ENCODE measurements at places on chromosomes 11 and 22.

- DNase-seq = no peak
Observed at GRCh38 chr11:57713835-57714234, 1.4 kb downstream of the TMX2 start.

DNA sequence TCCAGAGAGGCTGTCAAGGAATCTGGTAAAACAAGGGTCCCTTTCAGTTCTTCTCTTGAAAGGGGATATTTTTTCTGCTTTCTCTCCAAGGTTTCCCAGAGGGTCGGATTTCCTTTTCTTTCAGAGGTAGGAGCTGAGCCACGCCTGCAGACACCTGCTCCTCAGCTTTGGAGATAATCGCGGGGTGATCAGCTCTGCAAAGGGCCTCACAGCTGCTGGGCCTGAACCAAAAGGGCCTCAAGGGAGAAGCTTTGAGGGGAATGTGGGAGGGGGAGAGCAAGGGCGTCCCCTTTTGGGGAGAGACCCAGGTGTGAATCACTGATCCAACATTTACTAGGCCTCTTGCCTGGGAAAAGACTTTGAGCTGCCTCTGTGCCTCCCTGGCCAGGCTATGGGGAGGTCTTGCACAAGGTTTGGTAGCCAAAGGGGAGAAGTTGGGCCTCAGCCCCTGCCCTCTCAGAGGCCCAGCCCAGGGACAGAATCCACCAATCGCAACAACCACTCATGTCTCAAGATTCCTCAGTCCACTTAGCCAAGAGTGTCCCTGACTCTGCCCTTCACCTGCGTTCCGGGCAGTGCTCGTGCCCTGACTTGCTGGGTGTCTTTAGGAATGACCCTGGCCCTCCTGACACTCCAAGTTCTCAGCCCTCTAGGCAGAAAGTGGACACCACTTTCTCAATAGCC, 14.0 kb upstream of the TP53I11 start:
- no peak for DNase-seq

- no peak for DNase-seq
Observed at GRCh38 chr11:94856443-94856842, 88.3 kb downstream of the AMOTL1 start.

DNA sequence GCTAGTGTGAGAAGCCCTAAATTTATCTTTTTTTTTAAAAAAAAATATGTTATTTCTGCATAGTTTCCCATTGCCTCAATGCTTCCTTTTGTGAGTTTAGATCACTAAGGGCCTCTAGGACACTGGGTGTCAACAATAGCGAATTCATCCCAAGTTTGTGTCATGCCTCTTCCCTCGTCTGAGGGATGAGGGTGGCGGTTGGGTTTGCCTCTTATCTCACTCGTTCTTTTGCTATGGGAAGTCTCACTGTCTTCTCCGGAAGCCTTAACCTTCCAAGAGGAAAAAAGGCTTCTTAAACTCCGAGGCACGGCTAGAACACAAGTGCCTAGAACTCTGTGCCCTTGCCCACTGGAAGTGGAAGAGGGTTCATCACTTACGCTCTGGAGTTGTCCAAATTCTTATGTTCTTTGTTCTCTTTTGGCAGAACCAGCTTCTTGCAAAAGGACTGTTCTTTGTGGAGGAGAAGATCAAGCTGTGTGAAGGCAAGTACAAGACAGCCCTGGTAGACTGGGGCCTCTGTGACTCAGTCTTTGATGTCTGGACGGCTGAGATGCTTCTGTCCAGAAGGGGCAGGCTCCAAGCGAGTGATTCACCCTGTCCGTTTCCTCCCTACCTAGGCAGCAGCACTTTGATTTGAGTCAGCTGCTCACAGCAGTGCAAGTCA, 78.5 kb downstream of the TRAF6 start:
- peak; percentile 94 for DNase-seq

- no peak for DNase-seq
Observed at GRCh38 chr11:116122697-116123472, 618.7 kb upstream of the CADM1 start.

DNA sequence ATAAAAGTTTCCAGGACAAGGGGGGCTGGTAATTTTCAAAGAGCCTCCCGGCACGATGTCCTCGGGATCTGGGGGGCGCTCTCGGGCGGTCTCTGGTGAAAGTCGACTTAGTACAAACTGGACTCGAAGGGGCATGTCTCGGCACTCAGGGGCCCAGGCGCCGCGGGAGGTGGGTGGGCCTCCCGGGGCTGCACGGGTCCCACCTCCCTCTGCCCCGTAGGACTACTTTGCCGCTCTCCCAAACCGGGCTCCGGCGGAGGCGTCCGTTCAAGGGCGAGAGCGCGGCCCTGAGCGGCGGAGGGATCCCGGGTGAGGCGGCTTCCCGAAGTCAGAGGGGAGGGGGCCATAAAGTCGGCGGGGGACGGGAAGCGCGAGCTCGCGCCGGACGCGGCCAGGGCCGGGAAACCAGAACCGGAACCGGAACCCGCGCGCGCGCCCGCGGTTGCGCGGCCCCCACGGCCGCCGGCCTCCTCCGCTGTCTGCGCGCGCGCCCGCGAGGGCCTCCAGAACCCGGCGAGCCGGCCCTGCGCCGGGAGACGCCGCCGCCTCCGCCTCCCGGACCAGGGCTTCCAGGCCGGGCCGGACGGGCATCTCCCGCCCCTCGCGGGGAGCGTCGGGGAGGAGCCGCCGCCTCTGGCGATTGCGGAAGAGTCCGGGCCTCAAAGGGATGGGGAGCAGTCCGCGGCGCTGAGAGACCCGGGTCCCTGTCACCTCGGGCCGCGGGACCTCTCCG, at the start of gene ARHGEF12:
ARHGEF12 (plus strand) TSS at position 506 of the 733 bp plus-strand sequence. CDS start 831 bp downstream, outside the sequence.
- peak; percentile 97 for DNase-seq

GRCh38 chr11:127601578-127601977, 601.0 kb upstream of the KIRREL3 start:
- no peak for DNase-seq

DNA sequence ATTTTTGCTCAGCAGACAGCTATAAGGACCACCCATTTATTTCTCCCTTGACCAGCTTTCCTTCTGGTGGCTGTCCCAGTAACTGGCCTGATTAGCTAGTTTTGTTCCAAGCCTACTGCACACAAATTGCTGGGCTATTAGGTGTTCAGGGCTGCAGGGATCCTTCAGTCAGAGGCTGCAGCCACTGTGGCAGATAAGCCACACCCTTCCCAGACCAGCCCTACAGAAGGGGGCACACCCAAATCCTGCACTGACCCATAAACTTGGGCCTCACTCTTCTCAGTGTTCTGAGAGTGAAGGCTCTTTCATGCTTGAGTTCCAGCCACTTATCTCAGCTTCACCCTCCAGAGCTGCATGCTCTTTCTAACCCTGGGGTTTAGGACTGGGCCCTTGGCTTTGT, 200.0 kb downstream of the AASDHPPT start:
- DNase-seq = no peak

DNA sequence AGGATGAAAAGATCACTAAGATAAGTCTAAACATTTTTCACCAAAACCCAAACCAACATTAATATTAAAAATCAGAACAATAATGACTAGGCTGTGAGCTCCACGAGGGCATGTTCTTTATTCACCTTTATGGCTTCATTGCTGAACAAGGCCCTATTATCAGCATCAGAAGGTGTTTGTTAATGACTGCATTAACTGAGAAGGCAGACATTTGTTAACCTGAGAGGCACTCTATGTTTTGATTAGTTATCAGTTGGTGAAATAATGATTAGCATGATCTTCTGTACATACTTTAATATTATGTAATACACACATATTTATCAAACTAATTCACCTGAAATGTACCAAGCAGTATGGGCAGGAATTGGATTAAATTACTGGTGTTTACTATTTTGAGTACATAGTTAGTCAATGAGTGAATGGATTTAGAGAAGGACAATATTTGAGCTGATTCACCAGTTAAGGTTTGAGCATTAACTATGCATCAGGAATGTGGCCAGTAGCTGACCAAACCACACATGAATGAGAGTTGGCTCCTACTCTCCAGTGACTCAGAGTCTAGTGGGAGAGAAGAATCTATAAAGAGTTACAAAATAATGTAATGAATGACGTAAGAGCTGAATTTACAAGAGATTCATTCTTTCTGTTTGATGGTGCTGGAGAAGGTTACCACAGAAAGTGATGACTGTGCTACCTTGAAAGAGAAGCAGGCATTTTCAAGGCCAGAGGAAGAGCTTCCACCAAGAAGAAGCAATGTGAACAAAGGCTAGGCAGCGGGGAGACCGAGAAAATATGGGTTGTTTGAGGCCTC, 6.7 kb downstream of the IL18 start:
- DNase-seq = peak; percentile 98

GRCh38 chr11:133156986-133157745, 375.1 kb downstream of the OPCML start:
- DNase-seq = no peak

DNA sequence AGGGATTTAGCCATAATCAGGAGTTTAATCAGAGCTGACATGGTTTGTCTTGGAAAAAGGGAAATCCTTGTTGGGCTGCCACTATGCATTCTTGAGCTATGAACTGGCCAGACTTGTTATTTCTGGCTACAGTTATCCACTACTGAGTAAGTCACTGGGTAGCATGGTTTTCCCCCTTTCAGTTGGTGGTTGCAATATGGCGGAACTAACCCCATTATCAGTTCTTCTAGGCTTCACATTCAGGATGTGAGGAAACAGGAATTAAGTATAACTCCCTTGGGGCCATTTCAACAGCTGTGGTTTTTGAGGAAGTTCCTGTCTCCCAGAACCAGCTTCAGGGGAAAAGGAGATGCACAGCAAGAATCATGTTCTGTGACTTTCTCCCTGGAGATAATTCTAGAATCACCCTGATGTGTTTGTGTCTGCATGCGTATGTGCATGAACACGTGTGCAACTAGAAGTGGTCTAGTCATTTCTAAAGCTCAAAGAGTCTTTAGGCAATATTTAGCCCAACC, 103.0 kb upstream of the CD44 start:
- DNase-seq = peak; percentile 98

DNA sequence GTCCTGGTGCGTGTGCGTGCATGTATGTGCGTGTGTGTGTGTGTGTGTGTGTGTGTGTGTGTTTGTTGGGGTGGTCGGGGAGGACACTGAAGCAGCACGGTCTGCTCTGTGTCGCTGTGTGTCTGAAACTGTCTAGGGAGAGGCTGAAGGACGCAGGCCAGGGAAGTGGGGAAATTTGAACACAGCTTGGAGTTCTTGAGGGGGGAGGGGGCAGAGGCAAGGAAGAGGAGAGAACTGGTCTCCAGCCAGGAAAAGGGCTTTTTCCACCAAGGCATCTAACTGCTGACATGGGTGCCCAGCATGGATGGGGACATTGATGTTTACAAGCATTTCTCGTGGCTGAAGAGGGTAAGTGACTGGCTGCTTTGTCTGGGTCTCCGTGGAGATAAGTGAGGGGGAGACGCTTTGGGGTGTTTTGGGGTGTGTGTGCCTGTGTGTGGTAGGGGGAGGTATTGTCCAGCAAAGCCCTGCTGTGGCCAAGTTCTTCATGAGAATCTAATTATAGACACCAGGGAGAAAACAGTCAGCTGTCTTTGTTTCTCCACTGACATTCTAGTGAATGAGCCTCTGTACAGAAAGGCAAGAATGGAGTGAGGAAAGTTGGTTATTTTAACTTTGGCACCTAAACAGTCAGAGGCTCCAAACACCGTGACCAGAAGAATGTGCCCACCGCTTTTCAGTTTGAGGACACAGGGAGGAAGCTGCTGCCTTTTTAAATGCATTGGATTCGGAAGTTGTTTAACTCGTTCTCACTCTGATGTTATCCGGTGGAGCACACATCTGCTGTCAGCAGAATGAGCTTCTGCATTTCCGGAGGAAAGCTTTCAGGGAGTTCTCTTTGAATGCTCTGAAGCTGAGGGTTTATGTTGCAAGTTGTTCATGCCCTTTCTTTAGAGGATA, 63.7 kb downstream of the PPFIBP2 start:
- DNase-seq = peak; percentile 57

- DNase-seq = no peak
Observed at GRCh38 chr22:46107089-46107664, 43.1 kb upstream of the PPARA start.

GRCh38 chr22:21010426-21011113, 4.4 kb upstream of the P2RX6 start:
- no peak for DNase-seq

DNA sequence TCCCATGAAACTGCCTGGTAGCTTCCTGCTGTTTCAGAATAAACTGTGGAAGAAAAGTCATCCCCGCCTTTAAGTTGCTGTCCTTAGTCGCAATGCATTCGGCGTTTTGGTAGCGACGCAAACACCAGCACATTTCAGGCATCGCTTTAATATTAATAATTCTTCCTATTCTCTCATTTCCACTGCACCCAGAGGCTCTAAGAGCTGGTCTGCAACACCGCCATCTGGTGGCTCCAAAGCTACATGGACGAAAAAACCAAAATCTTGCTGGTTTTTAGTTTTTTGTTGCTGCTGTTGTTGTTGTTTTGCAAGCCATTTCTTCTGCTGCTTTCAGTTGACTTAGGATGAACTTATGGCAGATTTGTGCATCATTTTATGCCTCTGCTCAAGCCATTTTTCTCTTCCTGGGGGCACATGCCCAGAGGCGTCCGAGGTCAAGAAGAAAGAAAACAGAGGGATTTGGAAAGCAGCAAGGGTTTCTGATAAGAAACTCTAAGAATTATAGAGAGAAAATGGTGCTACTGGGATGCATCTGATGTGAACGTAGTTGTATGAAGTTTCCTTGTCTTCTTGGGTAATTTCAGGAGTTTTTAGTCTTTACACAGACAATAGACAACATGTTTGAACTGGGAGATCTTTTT, 345.4 kb upstream of the KIRREL3 start:
- peak; percentile 33 for DNase-seq

DNA sequence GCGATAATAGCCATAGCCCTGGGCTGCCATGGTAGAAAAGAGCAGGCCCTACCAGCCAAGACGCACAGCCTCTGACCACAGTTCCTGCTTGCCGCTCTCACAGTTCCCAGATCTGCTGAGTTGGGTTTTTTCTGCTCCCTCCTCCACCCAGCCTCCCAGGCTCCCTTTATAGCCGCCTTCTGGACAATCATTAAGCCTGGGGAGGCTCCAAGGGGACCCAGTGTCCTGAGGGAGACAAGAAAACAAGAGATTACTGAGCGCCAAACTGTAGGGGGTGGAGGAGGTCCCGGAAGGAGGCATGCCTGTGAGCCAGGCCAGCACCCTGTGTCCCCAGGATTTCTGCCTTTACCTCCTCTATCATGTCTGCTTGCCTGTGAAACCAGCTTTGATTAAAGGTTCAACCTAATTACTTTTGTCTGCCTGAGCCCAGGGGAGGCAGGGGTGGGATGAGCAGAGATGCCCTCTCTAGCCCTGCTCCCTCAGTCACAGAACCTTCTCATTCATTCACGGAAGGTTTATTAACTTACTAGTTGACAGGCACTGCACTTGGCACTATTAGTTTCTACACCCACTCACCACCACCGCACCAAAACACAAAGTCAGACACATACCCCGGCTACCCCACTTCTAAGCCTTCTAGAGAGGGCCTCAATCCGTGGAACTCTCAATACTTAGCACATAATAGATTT, 1.2 kb downstream of the SLC37A4 start:
- no peak for DNase-seq

GRCh38 chr11:40376331-40376730, 1083.1 kb downstream of the LRRC4C start:
- DNase-seq = no peak

DNA sequence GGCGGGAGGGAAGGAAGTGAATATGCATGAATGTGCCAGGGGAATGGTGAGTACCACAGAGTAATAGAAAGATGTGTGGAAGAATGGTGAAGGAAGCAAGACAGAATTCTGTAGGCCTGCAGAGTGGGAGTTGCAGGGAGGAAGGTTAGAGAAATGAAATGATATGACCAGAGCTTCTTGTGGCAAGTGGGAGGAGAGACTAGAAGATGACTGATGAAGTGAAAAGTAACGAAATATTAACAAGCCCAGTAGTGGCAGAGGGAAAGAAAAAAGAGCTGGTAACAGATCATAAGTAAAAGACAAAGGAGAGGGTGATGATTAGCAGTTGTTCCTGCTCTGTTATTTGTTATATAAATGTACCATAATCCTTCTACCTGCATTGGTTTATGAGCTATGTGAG, 1.0 kb upstream of the ALKBH8 start:
- DNase-seq = no peak

Measured in EL (cell line).